A549 treated with RU486 at 1 μM for 4 hours (cell line): ENCODE measurements at places on chromosomes 7 and 10. TPM values are rescaled to one million over a fixed set of nuclear protein-coding genes. Genes with fewer than 3 reads are reported as not detected.

The HOXA7 gene
- 4.0 to 5.2 TPM (median 5.0 TPM) in 5 replicates for total RNA-seq

The CREM gene
- 35.8 to 45.0 TPM (median 37.8 TPM) in 5 replicates for total RNA-seq

The HOXA9 gene
- 0.49 to 0.76 TPM (median 0.58 TPM) in 5 replicates for total RNA-seq

The FZD8 gene
- 4.8 to 8.7 TPM (median 7.4 TPM) in 5 replicates for total RNA-seq

The UFSP1 gene
- total RNA-seq = 3.5 to 7.4 TPM (median 5.7 TPM) in 5 replicates

The TAS2R60 gene
- not detected in 5 replicates for total RNA-seq

The RSPH10B2 gene
- 0.15 to 0.16 TPM in 2 of 5 replicates, not detected in the others for total RNA-seq

The OR6B1 gene
- total RNA-seq = not detected in 5 replicates

The IGFBP3 gene
- 162 to 260 TPM (median 228 TPM) in 5 replicates for total RNA-seq

The SPDYE8 gene
- not detected in 5 replicates for total RNA-seq

The SEPHS1 gene
- 64.1 to 83.2 TPM (median 66.9 TPM) in 5 replicates for total RNA-seq

The ITIH5 gene
- total RNA-seq = 0.03 to 0.13 TPM (median 0.08 TPM) in 3 of 5 replicates, not detected in the others

The CLCN1 gene
- 0.06 to 0.11 TPM in 2 of 5 replicates, not detected in the others for total RNA-seq

The COMTD1 gene
- total RNA-seq = 28.4 to 55.6 TPM (median 42.2 TPM) in 5 replicates

The FAM13C gene
- 0.15 to 0.27 TPM in 2 of 5 replicates, not detected in the others for total RNA-seq

The CYP3A4 gene
- 0.10 TPM in 1 of 5 replicates, not detected in the others for total RNA-seq

The GATAD1 gene
- total RNA-seq = 14.5 to 20.3 TPM (median 19.1 TPM) in 5 replicates

The HABP2 gene
- 0.05 to 0.21 TPM (median 0.09 TPM) in 5 replicates for total RNA-seq

The HSPA12A gene
- 9.3 to 13.0 TPM (median 12.2 TPM) in 5 replicates for total RNA-seq

The TLX1 gene
- not detected in 5 replicates for total RNA-seq

The ITPRID1 gene
- not detected in 5 replicates for total RNA-seq

The TRIM50 gene
- not detected in 5 replicates for total RNA-seq

The OR2A2 gene
- total RNA-seq = not detected in 5 replicates

The SMKR1 gene
- 11.8 to 13.5 TPM (median 13.4 TPM) in 5 replicates for total RNA-seq

The GJD4 gene
- 0.09 TPM in 1 of 5 replicates, not detected in the others for total RNA-seq

The GAD2 gene
- total RNA-seq = not detected in 5 replicates

The ECHDC3 gene
- total RNA-seq = 7.1 to 11.3 TPM (median 8.8 TPM) in 5 replicates

The HDAC9 gene
- 0.15 to 0.38 TPM (median 0.22 TPM) in 5 replicates for total RNA-seq

The USP54 gene
- 10.1 to 12.5 TPM (median 11.9 TPM) in 5 replicates for total RNA-seq

The SGCE gene
- 45.7 to 56.8 TPM (median 55.7 TPM) in 5 replicates for total RNA-seq

The PCGF6 gene
- total RNA-seq = 7.7 to 15.1 TPM (median 13.2 TPM) in 5 replicates

The REEP3 gene
- 16.5 to 21.2 TPM (median 19.6 TPM) in 5 replicates for total RNA-seq

The LHFPL3 gene
- not detected in 5 replicates for total RNA-seq

The SCRN1 gene
- total RNA-seq = 48.4 to 71.5 TPM (median 66.4 TPM) in 5 replicates

The SAMD8 gene
- 4.7 to 12.4 TPM (median 10.9 TPM) in 5 replicates for total RNA-seq
